ENCODE measurements at places on chromosomes 1 and 21. TPM values are rescaled to one million over a fixed set of nuclear protein-coding genes. Genes with fewer than 3 reads are reported as not detected.

Gene KRTAP6-3
- not detected for polyA plus RNA-seq

Gene RGL1
- polyA plus RNA-seq = 21.6 TPM

Gene KRTAP19-8
- not detected for polyA plus RNA-seq

Gene NRAS
- polyA plus RNA-seq = 46.5 TPM

DNA sequence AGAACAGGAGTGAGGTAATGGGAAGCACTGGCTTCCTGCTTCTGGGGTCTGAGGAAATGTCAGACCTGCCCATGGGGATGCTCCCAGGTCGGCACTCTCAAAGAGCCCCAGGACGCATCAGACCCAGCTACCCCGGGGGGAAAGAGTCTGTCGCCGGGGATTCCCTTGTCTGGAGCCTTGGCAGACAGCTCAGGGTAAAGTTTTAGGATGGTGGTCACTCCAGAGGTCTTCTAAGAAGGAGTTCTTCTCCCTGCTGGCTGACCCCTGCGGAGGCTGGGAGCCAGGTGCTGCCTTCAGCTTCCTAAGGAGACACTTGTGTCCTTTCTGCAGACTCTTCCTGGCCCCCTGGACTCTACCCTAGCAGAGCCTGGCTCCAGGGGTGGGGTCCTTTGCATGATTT, 61.9 kb upstream of the PSEN2 start:
- no peak for DNase-seq

DNA sequence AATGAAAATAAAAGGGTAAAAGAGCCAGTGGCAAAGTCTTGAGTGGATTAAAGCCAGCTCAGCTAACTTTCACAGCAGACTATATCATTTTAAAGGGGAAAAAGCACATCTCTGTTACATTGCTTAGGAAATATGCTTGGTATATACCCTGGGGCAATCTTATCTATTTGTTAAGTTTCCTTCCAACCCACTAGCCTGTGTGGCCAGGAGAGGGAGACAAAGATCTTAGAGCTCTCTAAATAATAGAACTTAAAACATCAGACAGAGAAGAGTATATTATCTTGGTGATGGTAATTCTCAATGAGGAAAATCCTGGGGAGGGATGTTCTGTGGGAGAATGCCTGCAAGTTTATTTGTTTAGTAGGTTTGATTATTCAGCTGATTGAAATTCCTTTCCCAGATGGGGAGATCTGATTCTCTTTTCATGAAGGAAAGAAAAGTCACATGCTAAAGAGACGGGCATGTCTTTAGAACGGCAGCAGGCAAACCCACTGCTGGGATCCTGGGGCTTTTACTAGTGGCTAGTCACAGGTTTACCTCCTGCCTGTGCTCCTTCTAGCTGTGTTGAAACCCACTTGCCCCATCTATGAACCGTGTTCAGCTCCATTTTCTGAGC, 3.6 kb downstream of the KCNE2 start:
- DNase-seq = no peak

DNA sequence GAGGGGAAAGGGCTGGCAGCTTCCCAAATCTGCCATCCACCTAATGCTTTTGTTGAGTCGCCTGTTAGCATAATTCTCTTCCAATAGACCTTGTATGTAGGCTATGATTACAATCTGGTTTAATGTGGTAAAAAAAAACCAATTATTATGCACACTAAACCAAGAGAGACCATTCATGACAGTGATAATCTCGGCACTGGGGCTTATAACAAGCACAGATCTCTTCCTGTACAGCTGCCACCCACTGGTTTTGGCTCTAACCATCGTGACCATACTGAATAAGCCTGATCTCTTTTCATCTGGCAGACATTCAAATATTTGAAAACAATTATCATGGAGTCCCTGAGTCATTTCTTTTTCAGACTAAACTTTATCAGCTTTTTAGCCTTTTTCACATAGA, 12.0 kb upstream of the SYT14 start:
- no peak for DNase-seq

GRCh38 chr1:48048980-48049379, 51.8 kb upstream of the TRABD2B start:
- no peak for DNase-seq

DNA sequence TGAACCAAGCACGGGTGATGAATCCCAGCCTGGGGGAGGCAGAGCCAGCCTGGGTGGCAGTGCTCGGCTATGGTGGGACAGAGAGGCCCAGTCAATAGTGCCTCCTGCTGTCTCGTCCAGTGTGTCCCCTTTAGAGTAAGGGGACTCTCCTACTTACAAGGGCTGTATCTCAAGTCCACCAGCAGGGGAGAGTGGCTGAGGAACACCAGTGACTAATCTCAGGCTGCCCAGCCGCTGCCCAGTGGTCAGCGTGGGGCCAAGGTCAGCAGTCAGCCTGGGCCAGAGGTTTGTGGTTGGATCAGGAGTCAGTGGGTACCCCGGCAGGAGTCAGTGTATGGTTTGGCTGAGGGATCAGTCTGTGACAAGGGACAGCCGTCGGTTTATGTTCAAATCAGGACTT, 109.2 kb upstream of the RUNX3 start:
- DNase-seq = no peak

- no peak for DNase-seq
Measured at GRCh38 chr1:24426744-24427544, 11.3 kb downstream of the NIPAL3 start.

- DNase-seq = no peak
Measured at GRCh38 chr1:3066826-3067225, 2.2 kb upstream of the PRDM16 start.

DNA sequence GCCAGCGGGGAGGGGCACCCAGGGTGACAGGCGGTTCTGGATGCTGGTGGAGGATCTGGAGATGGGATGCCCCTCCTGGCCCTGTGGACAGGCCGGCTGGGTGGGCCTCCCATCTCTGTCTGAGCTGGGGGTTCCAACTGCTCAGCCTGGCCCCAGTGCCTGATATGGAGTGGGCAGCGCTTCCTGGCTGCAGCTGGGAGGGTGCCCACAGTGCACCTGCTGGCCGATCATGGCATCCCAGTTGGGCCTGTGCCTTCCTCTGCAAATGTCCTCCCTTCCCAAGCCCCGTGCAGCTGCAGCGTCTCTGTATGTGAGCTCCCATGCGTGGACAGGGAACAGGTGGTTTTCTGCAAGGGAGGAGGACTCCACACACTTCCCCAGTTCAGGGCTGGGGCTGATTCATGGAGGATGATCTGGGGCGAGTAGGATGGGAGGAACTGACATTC, 2.1 kb downstream of the PFKL start:
- DNase-seq = peak; percentile 23

Measured in hindlimb muscle (tissue), 1 donor.